ENCODE measurements at places on chromosomes 12 and 14. TPM values are rescaled to one million over a fixed set of nuclear protein-coding genes. Genes with fewer than 3 reads are reported as not detected.
A peak's percentile ranks its signal among the peaks of the same experiment; 100 is the strongest.

DNA sequence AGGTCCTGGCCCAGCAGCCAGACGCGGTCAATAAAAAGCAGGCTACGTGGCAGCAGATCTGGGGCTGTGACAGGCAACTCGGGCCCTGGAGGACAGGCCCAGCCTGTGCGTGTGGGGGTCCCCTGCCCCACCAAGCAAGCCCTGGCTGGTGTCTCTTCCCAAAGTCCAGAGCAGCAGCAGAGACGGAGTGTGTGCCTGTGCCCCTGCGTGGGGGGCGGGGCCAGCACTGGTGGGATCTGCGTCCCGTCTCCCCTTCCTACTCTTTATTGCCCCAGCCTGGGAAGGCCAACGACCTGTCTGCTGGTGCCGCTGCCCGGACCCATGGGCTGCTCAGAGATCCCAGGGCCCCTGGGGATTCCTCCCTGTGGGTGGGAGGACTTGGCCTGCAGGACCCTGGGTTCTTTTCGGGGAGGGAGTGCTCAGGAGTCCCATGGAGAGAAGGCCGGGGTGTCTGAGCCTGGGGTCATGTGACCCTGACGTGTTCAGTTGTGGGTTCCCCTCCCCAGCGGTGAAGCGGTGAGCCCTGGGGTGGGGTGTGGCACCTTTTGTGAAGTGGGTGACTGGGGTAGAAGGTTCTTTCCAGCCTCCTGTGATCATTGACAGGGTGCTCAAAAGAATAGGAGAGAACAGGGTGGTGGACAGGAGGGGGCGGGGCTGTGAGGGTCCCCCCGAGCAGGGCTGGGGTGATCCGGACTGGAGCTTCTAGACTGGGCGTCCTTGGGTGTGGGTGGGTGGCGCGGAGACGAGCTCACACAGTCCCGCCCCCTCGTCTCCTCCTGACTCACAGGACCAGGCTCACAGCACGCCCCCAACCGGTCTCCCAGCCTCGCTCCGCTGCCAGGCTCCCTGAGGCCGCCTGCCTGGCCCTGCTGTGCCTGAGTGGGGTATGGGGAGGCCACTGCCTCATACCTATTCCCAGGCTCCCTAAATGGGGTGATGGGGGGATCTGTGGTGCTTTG is 22.4 kb downstream of the ASPG start:
- DNase-seq, result peak; percentile 65

DNA sequence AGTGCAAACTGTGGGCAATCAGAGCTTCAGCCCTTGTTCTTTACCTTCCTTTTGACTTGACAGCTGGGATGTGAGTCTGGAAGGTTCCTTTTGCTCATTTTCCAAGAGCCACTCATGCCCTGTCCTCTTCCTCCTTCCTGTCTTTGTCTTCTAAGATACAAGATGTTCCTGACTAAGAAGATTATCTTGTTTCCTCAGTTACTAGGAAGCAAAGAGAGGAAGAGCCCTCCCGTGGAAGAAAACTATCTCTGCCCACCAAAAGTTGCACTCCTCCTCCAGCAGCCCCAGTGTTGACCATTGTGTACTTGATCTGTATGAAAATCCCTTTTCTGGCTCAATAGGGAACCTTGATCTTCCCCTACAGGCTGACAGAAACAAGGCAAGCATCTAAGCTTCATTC is 138.0 kb downstream of the C12orf75 start:
- no peak for DNase-seq

DNA sequence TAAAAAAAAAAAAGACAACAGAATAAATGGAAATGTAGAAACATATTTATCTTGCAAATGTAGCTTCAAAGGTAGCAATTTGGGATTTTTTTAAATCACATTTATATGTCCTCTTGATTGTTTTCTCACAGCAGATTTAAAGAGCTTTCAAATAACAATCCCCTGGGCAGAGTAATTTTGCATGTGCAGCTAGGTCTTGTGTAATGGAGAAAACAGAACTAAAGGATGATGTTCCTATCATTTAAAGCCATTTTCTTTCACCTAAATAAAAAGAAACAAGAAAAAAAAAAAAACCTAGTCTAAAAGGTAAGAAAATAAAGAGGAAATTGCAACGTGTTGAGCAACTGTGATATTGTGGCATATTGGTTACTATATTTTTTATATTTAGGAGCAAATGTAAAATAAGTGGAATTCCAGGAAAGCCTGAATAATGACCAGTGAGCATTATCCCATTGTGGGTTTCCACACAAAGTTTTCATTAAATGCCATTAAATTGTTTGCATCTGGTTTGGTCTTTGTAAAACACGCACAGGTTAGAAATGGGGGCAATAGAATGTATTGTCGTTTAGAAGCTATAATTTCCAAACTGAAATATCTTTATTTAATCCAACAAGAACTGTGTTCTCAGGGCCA is 215.6 kb downstream of the SLC6A15 start:
- DNase-seq, result no peak

DNA sequence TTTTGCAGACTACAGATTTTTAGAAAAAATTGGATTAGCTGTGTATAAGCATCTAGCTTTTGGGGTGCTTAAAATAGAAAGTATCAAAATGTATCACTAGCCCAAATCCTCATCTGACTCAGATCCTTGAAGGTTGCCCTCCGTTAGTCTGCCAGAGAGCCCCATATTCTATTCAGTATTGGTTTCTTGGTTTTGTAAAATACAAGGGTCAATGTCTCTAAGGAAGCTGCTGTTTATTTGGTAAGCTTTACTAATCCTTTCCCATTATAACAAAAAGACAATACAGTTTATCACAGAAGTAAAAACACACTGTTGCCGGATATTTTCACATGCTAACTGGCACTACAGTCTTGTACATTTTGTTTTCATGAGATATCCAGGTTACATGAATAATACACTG is 92.8 kb upstream of the PTHLH start:
- DNase-seq, result no peak

DNA sequence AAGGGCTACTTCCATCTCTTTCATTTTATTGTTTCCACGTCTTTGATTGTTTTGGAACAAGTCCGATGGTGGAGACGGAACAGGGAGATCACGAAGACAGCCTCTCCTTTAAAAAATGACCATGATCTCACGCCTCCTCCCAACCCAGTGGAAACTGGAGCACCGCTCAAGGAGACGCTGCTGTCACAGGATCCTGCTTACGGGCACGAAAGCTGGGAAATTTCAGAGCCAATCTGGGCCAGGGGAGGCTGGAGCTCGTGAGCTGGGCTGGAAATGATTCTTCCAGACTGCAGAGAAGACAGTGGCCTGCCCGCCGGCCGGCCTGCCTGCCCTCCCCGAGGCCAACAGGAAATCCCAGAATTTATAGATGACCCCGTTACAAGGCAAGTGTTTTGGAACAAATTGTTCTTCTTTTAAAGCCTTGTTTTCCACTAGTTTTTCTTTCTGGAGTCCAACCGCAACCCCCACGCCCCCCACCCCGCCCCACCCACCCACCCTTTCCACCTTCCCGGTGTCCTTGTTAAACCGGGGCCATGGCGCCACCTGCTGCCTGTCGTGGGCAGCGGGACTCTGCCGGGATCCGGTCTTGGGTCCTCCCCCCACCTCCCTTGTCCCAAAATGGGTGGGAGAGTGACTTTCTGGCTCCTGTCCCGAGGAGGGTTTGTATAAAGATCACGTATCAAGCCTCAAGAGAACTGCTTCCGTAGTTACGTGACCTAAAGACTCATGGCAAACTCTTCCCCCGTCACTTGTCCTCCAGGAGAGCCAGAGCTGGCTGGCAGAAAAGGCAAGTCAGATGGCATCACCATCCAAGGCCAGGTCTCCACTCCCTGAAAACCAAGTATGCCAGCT is 40.3 kb downstream of the MAP1LC3B2 start:
- DNase-seq, result peak; percentile 85

The TNFAIP2 gene
- total RNA-seq, result 67.4 TPM

The FOXA1 gene
- 64.5 TPM for total RNA-seq

DNA sequence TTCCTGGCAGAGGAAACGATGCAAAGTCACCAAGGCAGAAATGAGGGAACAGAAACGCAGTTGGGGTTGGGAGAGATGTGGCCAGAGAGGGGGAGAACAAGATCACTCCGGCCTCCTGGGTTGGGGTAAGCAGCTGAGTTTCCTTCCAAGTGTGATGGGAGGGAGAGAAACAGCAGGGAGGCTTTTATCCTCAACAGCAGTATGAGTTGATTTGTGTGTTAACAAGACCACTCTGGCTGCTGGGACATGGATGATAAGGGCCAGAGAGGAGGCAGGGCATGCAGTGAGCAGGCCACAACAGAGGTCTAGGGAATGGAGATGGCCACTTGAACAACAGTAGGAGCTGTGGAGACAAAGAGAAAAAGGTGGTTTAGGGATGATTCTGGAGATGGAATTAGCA is 66.8 kb downstream of the GLRX5 start:
- DNase-seq, result no peak

- peak; percentile 10 for DNase-seq
These were observed 167.4 kb downstream of the KIF26A start for GRCh38 chr14:104305511-104306449.

DNA sequence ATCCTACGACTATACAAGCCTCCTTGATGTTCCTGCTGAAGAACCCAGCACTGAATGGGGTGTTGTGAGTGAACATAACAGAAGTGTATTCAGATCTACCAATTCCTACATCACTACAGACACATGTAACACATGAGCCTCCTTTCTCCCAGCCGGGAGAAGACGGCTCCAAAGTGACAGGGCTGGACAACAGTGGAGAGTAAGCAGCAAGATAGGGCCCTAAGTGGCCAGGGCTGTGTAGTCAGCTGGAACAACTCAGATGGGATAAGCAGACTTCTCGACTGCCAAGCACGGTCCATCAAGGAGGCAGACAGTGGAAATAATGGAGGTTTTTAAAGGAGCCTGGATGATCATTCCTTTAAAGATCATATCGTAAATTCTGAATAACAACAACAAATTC is 73.5 kb downstream of the TTC7B start:
- DNase-seq, result no peak

DNA sequence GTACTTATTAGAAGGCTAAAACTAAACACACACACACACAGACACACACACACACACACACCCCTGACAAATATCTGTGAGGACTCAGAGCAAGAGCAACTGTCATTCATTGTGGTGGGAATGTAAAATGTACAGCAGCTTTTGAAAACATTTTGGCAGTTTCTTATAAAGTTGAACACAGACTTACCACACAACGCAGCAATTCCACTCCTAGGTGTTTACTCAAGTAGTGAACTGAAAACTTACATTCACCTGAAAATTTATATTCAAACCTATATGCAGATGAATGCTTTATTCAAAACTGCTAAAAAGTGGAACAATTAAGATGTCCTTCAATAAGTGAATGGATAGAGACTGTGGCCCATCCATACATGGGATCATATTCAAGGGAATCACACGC is 18.6 kb downstream of the ZNF605 start:
- DNase-seq, result no peak

DNA sequence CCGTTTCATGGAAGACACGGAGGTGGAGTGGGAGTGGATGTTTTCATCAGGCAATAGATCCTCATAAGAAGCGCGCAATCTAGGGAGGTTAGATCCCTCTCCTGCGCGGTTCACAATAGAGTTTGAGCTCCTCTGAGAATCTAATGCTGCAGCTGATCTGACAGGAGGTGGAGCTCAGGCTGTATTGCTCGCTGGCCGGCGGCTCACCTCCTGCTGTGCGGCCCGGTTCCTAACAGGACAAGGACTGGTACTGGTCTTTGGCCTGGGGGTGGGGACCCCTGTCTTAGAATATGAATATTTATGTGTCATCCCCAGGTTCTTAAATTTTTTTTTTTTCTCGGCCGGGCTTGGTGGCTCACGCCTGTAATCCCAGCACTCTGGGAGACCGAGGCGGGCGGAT is 36.7 kb downstream of the PRICKLE1 start:
- DNase-seq, result no peak

The KLRC2 gene
- not detected for total RNA-seq

DNA sequence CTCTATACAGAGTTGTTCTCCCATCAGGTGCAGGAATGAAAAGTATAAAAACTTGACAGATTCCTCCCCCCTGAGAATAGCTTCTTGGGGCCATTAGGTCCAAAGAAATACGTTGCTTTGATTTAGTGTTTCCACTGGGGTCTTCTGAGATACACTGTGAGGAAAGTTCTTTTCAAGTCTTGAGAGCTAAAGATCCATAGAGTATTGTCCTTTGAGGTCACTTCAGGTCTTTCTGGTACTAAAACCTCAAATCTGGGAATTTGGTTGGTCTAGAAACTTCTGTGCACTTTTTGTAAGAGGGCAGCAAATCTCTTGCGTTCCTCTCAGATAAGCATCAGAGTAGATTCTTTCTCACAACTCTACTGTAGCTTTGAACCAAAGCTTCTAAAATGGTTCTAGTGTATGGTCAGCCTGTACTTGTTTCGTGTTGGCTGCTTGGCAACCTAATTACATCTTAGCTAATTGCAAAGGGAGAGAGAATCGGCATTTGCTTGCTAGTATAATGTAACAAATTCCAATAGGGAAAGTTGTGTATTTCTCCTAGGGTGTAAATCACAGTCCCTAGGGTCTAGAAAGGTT is 10.0 kb downstream of the SRSF5 start:
- no peak for DNase-seq

The SDR9C7 gene
- not detected for total RNA-seq

The DNAH10 gene
- 0.29 TPM for total RNA-seq

DNA sequence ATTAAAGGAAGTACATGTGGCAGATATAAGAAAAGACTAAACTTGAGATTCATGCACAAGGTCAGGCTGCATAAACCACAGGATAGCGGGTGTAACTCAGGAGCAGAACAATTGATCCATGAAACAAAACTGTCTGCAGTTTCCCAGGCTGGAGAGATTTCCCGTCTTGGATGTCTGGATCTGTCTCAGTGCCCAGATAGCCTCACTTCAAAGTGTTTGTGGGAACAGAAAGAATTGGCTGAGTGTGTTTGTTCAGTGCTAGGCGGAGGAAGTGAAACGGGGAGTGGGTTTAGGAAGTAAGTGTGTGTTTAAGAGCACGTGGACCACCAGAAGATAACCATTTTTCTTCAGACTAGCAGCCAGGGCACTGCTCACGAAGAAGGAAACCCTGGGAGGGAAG is 1.4 kb upstream of the RNASE10 start:
- no peak for DNase-seq

GRCh38 chr12:132494294-132495164 is 4.6 kb downstream of the FBRSL1 start:
- DNase-seq, result no peak

The SCNN1A gene
- total RNA-seq, result 130 TPM

The LRRC10 gene
- not detected for total RNA-seq

DNA sequence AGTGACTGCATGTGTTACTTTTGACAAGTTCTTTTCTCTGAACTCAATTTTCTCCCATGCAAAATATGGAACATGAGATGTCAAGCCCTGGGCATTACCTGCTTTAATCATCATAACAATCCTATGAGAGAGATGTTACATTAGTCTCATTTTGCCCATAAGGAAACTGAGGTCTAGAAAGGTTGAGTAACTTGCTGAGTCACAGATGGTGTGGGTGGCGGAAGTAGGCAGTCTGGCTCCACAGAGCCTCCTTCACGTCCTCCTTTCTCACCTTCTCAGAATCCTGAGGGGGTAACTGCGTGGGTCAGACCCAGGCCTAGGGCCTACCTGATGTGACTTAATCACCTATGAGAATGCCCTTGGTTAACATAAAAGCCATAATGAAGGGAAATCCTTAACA is 50.7 kb downstream of the TMTC1 start:
- no peak for DNase-seq

The SERPINA9 gene
- not detected for total RNA-seq

GRCh38 chr14:49875640-49876198 is 17.2 kb upstream of the ARF6 start:
- no peak for DNase-seq

- DNase-seq, result no peak
These were observed 447.4 kb downstream of the MED13L start for GRCh38 chr12:115830070-115830469.

The CMKLR1 gene
- 15.7 TPM for total RNA-seq
